ENCODE measurements at places on chromosomes 1 and 21.

DNA sequence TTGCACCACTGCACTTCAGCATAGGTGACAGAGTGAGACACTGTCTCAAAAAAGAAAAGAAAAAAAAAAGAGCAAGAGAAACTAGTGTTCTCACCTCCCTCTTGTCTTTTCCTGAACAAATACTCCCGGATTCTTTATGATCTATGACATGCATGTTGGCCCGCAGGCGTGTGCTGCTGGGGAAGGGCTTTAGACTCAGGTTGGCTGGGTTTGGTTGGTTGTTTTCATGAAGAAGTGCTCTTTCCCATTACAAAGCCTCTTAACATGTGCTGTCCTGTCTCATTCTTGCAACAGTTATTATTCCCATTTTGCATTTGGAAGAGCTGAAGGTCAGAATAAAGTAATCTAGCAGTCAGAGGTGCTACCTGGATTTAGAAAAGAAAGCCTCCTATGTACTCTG lies 79.5 kb downstream of the TRABD2B start:
- DNase-seq = no peak

DNA sequence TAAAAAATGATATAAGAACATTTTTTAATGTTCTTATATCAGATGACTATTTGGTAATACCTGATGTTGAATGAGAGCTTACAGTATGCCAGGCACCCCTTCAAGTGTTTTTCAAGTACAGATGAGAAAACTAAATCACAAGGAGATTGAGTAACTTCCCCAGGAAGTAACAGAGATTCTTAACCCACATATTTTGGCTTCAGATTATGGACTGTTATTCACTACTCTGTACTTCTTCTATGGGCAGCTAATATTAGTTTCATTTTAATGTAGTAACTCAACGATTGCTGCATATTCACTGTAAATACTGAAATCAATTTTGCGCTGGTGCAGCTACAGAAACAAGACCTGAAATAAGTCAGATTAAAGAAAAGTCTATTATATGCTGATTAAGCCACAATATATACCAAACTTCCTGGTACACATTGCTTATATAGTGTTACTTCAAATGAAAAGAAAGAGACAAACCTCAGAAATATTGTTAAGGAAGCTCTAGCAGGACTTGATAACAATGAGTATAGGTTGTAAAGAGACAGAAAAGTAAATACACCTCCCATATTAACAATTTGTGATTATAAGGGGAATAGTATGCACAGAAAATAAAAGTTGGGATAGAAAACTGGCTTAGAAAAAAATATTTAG lies 19.7 kb downstream of the DPYD start:
- DNase-seq = no peak

DNA sequence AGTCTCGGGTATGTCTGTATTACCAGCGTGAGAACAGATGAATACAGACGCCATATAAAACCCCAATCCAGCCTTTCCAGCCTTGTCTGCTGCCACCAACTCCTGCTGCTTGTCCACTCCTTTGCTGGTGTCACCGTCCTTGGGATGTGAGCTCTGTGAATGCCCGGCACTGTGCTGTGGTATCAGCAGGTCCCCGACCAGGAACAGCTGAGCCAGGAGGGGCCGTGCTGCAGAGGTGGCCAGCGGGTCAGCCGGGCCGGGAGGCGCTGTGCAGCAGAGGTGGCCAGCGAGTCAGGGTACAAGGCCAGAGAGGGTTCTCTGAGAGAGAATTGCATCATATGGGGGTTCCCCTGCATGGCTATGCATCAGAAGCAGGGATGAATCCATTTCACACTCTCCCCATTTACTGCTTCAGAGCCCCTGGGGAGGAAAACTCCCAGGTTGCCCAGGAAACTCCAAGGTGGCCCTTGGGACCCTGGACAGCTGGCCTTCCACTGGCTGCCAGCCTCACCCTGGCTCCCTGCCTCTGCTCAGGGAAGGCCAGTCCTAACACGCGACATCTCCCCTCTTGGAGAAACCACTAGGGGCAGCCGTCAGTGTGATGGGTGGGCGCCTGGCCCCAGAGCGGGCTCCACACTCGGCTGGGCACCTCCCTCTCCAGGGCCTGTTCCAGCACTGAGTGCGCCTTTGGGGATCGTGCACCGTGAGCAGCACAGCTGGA lies 122.4 kb upstream of the COL6A1 start:
- no peak for DNase-seq

- no peak for DNase-seq
Observed at GRCh38 chr1:93588206-93588605, 93.4 kb downstream of the BCAR3 start.

DNA sequence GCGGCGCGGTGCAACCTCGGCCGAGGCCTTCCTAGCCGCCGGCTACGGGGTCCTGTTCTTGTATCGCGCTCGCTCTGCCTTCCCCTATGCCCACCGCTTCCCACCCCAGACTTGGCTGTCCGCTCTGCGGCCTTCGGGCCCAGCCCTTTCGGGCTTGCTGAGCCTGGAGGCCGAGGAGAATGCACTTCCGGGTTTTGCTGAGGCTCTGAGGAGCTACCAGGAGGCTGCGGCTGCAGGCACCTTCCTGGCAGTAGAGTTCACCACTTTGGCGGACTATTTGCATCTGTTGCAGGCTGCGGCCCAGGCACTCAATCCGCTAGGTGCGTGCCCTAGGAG lies 379 bp downstream of the PPCS start:
- peak; percentile 44 for DNase-seq

DNA sequence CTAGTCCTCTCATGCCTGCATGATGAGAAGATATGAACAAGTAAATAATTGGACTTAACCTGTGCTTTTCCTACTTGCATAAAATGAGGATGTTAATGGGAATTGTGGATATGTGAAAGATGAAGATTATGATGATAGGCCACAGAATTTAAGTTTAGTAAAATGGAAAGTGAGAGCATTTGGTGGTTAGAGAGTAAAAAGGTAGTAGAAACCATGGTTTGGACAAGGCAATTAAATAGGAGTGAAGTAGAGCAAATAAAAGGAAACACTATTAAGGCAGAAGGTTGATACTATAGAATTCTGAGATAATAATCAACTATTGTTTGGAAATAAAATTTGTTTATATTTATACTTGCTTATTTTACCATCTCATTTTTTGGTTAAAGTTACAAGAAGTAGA lies 1162.5 kb downstream of the MRPL39 start:
- DNase-seq = no peak

GRCh38 chr1:235430991-235431390 lies 63.8 kb downstream of the TBCE start:
- no peak for DNase-seq

DNA sequence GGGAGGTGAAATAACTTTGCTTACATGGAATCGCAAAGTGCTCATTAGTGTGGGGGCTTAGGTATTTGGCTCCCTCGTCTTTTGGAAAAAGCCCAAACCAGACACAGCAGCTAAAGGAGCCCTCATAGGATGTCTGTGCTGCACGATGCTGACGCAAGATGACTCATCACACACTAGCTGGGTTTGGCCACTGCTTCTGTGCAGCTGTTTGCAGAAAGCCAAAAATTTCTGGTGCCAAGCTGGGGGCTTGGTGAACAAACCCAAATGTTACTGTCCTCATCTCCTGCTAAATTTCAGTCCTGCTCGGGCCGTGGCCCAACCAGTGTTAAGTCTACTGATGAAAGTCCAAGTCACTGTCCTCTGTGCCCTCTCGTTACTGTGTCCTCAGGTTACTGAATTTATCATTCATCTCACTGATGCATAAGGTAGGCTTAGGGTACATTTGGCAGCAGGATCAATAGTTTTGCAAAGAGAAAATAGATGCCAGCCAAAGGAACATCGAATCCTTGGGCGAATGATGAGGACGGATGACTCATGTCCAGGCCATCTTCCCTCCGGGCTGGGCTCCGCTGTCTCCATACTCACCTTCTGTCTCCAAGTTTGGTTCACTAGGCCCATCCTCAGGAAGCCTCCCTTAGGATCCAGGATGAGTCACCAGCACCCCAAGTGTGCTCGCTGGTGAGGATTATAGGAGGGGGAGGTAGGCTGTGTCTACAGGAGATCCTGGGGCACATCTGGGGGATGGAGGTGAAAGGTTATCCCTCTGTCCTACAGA lies 177.7 kb downstream of the ADSS2 start:
- DNase-seq = no peak

DNA sequence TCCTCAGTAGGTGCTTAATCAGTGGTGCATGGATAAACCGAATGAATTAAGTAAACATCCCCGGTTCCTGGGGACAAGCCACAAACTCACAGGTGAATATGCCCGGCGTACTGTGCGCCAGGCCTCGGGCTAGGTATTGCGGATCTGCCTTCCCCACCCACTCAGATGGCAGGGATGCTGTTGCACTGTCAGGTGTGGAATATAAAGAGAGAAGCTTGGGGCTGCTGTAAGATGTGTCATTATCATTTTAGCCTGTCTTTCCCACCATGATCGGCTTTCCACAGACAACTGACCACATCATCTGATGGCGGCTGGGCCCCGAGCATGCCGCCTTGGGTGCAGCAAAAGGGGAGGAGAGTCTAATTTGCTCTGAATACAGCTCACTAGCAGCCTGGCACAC lies 45.4 kb upstream of the LRP8 start:
- DNase-seq = no peak

DNA sequence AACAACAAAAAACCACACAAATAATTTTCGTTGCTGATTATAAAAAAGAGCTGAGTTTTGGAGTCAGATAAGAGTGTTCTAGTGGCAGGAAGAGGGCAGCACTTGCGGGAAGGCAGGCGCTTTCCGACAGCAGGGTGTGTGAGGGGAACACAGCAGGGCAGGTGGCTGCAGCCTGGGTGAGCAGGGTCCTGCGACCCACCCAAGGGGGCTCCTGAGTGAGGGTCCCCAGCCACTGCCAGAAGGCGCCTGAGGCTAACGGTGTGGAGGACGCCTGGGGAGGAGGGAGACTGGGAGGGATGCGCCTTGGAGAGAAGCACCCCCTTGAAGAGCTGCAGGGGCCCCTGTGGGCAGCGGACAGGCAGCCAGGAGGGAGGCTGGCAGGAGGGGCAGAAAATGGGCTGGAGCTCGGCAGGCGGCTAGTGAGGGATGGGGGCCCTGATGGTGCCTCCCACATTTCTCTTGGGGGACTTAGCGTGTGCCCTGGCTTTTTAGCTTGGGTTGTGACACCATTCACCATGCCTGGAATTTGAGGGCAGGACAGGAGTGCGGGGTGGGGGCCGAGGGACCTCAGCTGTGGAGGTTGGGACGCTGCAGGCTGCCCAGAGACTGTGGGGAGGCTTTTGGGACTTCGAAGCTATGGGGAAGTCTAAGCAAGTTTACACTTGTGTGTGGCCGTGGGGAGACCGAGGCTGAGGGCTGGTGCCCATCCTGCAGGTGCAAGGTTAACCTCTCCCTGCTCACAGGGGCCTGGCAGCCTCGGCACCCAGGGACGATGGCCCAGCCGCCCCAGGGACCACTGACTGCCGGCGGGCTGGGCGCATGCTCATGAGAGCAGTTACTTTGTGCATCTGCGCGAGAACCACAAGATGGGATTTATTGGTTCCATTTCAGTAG lies 111.4 kb downstream of the SIK1 start:
- no peak for DNase-seq

DNA sequence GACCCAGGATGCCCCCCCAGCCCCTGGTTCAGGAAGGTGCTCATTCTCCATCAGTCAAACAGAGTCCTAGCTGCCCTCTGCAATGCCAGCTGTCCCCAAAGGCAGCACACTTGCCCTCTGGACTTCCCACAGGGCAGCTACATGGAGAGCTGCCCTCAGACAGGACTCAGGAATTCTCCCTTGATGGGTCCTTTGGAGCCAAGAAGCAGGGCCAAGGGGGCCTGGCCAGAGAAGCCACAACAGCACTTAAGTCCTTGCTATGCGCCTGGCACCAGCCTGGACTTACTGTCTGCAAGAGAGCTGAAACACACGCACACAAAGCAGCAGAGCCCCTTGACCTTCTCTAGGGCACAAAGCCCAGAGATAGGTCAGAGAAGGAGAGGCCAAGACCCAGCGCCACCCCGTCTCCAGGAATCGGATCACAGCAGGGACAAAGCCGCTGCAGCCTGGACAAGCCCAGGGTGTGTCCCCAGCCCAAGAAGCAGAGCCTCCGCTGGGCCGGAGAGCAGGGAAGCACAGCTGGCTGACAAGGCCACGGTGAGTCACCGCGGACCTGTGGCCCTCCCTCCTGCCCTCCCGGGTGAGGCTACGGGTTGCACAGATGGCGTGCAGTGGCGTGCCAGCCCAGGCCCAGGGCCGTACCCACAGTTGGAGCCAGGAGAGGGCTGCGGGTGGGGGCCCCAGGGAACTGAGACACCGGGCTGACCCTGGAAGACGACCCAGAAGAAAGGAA lies 1.7 kb downstream of the WNT9A start:
- no peak for DNase-seq

- no peak for DNase-seq
Observed at GRCh38 chr1:113983391-113983790, 4.1 kb downstream of the OLFML3 start.

- no peak for DNase-seq
Observed at GRCh38 chr21:45327441-45328197, 39.9 kb upstream of the POFUT2 start.

- no peak for DNase-seq
Observed at GRCh38 chr1:24003331-24003972, 23.3 kb upstream of the SRSF10 start.

- no peak for DNase-seq
Observed at GRCh38 chr1:179153217-179153616, 71.3 kb downstream of the TOR3A start.

- no peak for DNase-seq
Observed at GRCh38 chr1:221022331-221022730, 143.1 kb downstream of the HLX start.

- DNase-seq = no peak
Observed at GRCh38 chr1:211332036-211332616, 5.5 kb downstream of the TRAF5 start.

- DNase-seq = no peak
Observed at GRCh38 chr1:1020000-1020404, at the start of gene AGRN. AGRN (plus strand) TSS chr1:1020120; CDS start chr1:1020173, 53 bp downstream.

- DNase-seq = no peak
Observed at GRCh38 chr1:147270721-147271120, 28.2 kb downstream of the CHD1L start.

GRCh38 chr1:93576346-93576745 lies 105.3 kb downstream of the BCAR3 start:
- no peak for DNase-seq

GRCh38 chr1:85850238-85850637 lies 142.0 kb upstream of the ZNHIT6 start:
- DNase-seq = no peak

- DNase-seq = no peak
Observed at GRCh38 chr1:11184973-11185372, 4.2 kb upstream of the ANGPTL7 start.

Data from stimulated activated CD4-positive, alpha-beta T cell treated with anti-CD3 and anti-CD28 coated beads, TNF-alpha, amount 100 ng/mL, for 48 hours (primary cell).